Chondrocyte (in vitro differentiated cells): ENCODE measurements at places on chromosomes 13 and 19. TPM values are rescaled to one million over a fixed set of nuclear protein-coding genes. Genes with fewer than 3 reads are reported as not detected.

- no peak for DNase-seq
Observed at GRCh38 chr13:99987154-99988019, 5.8 kb downstream of the ZIC2 start.

DNA sequence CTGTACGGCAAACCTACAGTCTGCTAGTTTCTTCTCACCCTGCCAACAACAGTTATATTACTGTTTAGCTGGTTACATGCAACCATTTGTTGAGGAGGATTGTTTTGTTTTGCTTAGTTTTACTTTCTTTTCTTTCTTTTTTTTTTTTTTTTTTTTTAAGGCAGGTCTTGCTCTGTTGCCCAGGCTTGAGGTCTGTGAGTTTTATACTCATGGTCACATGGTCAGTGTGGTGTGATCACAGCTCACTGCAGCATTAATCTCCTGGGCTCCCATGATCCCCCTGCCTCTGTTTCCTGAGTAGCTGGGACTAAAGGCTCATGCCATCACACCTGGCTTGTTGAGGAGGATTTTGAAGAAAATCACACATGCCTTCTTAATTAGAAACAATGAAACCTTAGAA, 505.6 kb downstream of the GPC5 start:
- no peak for DNase-seq

DNA sequence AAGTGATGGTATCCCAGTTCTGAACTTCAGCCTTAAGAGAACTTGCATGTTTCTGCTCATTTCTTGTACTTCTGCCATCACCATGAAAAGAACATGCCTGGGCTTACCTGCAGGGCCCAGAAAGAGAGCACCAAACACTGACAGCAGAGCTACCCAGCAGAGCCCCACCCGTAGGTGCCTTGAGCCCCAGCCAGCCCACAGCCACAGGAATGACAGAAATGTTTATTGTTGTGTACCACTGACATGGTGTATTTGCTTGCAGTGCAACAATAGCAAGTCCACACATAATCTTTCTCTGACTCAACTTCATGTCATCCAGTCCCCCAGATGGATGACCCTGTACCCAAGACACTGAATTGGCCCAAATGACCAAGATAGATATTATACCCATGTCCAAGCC, 195.2 kb downstream of the TSHZ3 start:
- DNase-seq = no peak

- no peak for DNase-seq
Observed at GRCh38 chr19:447816-448560, 12.8 kb downstream of the SHC2 start.

- no peak for DNase-seq
Observed at GRCh38 chr19:35585848-35586247, at the start of gene PMIS2. Gene PMIS2 (plus strand): TSS chr19:35586173. CDS start chr19:35586260, 87 bp downstream.

DNA sequence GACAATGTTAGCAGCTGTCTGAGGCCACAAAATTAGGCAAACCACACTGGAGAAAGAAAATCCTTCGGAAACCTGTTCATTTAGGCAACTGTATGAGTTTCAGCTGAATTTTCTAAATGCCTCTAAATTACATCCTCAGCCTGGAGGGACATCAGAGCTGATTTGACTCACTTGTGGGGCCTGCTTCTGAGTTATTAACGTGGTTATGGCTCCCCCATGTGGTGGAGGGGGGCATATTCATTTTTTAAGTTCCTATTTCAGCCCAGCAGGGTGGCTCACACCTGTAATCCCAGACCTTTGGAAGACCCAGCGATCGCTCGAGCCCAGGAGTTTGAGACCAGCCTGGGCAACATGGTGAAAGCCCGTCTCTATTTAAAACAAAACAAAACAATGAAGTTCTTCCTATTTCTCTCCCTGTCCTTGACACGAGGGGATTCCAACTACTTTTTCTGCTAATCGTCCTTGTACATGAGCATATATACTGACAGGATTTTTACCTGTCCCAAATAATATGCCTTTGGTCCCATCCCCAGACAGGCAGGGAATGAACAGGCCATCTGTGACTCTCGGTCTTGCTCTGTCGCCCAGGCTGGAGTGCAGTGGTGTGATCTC, 31.5 kb upstream of the HIF3A start:
- no peak for DNase-seq

GRCh38 chr13:107974409-107974808, 240.9 kb downstream of the LIG4 start:
- no peak for DNase-seq

- no peak for DNase-seq
Observed at GRCh38 chr19:991174-991931, 7.2 kb downstream of the WDR18 start.

DNA sequence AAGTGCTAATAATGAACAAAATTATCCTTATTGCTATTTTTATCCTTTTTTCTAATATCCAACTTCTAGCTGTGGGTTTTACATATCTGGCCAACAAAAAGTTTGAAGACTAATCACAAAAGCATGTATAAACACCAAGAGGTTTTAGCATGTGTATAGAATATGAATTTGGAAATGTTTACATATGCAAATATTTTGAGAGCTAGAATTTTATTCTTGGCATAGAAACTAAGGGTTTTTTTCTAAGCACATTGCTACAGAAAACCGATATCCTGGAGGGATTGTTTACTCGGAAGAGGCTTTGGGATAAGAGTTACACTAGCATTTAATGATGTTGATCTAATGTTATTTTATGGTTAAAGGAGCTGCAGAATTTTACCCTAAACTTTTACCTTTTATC, 392.1 kb downstream of the EFNB2 start:
- no peak for DNase-seq

- no peak for DNase-seq
Observed at GRCh38 chr19:1082928-1083816, 12.0 kb downstream of the POLR2E start.

- DNase-seq = no peak
Observed at GRCh38 chr19:48508729-48509411, 2.8 kb downstream of the LMTK3 start.

GRCh38 chr19:34794066-34794960, 21.3 kb upstream of the ZNF599 start:
- DNase-seq = no peak

DNA sequence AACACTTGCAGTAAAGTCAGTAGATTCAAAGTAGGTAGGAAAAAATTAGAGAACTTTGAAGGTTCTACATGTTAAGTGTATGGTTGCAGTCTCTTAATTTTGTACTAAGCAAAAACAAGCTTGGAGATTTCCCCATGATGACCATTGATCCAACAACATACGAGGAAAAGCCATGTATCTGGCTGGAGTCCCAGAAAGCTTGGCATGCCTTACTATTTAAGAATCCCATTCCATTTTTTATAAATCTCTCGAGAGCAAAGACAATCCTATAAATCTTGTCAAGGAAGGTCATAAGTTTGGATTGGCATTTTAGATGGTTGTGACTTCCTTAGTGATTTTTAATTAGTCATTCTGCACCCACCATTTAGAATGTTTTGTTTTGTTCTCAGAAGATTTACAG, 495.9 kb downstream of the GPC5 start:
- no peak for DNase-seq

- no peak for DNase-seq
Observed at GRCh38 chr19:18339723-18340122, 675 bp upstream of the PGPEP1 start.

DNA sequence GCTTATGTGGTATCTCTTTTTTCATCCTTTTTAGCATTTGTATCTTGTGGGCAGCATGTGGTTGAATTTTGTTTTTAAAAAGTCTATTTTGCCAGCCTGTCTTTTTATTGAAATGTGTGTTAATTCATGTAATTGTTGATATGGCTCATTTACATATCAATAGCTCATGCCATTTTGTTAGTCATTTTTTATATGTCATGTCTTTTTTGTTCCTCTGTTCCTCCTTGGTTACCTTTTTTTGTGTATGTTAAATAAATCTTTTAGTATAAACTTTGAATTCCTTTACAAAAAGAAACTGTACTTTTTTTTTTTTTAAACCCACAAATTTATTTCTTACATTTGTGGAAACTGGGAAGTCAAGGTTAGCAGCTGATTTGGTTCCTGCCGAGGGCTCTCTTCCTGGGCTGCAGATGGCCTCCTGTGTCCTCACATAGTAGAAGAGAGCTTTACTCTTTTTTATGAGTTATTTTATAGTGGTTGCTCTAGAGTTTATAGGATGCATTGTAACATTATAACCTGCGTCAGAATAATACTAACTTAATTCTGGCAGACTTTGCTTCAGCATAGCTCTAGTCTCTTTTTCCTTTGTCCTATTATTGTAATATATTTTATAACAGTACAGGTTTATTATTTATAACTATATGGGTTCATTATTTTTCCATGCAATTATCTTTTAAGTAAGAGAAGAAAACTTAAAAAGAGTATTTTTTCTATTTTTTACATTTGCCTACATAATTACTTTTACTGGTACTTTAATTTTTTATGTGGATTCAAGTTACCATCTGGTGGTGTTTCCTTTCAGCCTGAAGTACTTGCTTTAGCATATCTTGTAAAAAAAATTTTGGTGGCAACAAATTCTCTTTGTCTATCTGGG, 86.3 kb downstream of the URI1 start:
- no peak for DNase-seq

GRCh38 chr13:74920920-74921319, 561.0 kb downstream of the TBC1D4 start:
- no peak for DNase-seq

DNA sequence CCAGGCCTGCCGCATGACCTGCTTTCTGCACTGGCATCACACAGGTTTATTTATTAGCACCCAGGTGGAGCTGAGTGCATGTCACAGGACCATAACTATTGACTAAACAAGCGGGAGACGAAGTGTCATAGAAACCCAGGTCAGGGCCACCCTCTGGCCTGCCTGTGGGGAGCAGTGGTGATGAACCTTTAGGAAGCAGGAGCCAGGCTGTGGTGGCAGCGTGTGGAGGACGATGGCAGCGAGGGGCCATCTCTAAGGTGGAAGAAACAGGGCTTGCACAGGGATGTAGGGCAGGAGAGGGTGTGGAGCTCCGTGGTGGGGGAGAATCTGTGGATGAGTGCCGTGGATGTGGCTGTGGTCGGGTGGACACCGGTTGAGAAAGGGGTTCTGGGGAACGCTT, 275.3 kb downstream of the TEX29 start:
- no peak for DNase-seq

DNA sequence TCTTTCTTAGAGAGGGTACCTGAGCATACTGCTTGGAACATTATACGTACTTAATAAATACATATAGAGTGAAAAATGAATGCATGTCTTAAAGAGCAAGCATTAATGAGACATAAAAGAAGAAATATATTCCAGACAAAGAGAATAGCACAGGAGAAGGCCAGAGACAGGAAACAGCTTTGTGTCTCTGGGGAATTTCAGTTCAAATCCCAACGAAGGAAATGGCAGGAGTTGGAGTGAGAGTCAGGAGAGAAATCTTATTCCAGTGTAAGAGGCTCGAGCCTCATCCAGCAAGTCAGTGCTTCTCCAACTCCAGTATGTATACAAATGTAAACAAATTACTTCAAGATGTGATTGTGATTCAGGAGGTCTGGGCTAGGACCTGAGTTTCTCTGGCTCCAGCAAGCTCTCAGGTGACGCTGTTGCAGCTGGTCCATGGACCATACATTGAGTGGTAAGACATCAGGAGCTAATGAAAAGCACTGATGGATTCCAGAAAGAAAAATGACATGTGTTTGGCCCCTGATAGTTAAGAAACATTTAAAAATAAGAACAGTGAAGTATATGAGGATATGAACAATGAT, 108.2 kb downstream of the RAP2A start:
- DNase-seq = no peak

- no peak for DNase-seq
Observed at GRCh38 chr19:33450689-33451088, 70.9 kb downstream of the PEPD start.

- no peak for DNase-seq
Observed at GRCh38 chr13:109684824-109685202, 101.6 kb downstream of the IRS2 start.

- DNase-seq = no peak
Observed at GRCh38 chr13:66994097-66994496, 236.0 kb downstream of the PCDH9 start.

GRCh38 chr13:36395280-36395679, 37.0 kb upstream of the CCNA1 start:
- no peak for DNase-seq

DNA sequence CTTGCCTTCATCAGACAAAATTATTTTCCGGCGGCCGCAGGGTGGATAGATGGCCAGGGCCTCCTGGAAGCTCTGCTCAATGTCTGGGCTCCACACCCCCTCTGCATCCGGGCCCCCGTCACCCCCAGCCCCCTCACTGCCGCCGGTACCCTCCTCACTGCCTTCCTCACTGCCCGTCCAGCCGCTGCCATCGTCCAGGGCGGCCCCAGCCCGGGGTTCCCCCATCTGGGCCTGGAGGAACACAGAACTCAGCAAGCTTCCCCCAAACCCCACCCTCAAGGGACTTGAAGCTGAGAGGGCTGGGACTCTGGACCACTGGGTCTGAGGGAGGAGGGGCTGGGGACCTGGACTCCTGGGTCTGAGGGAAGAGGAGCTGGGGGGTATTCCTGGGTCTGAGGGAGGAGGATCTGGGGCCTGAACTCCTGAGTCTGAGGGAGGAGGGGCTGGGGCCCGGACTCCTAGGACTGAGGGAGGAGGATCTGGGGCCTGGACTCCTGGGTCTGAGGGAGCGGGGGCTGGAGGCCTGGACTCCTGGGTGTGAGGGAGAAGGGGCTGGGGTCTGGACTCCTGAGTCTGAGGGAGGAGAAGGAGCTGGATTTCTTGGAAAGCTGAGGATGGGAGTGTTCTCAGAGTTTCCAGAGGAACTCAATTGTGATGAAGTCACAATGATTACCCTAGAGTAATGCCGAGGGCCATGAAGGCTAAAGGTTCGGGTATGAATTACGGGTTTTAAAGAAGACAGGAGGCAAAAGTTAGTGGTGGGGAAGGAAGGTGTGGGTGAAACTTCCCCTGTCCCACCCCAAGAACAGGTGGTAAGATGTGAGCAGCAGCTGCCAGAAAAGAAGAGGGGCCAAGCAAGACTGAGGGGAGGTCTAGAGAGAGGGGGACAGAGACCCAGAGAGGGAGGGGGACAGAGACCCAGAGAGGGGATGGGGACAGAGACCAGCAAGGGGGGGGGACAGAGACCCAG, 2.1 kb downstream of the TEAD2 start:
- no peak for DNase-seq

GRCh38 chr19:5188548-5189317, 151.9 kb downstream of the PTPRS start:
- no peak for DNase-seq

Gene FXYD1
- 2.9 to 7.8 TPM (median 7.1 TPM) in 3 replicates for total RNA-seq

Gene FLT1
- total RNA-seq = 0.60 to 1.5 TPM (median 0.65 TPM) in 3 replicates

Gene ZNF491
- total RNA-seq = 3.6 to 7.1 TPM (median 4.2 TPM) in 3 replicates

Gene NCR1
- not detected in 3 replicates for total RNA-seq

Gene SYCN
- not detected in 3 replicates for total RNA-seq

Gene SLC8A2
- total RNA-seq = 0.27 to 0.42 TPM (median 0.31 TPM) in 3 replicates

Gene BRME1
- total RNA-seq = 2.9 to 3.5 TPM (median 3.0 TPM) in 3 replicates

Gene COMMD6
- 131 to 140 TPM (median 134 TPM) in 3 replicates for total RNA-seq

Gene ABHD8
- total RNA-seq = 3.5 to 6.6 TPM (median 5.9 TPM) in 3 replicates
